ENCODE measurements at places on chromosomes 4 and X. TPM values are rescaled to one million over a fixed set of nuclear protein-coding genes. Genes with fewer than 3 reads are reported as not detected.

Gene CCSER1
- total RNA-seq = 2.6 TPM

Gene PCDH7
- total RNA-seq = 1.4 TPM

Gene CRMP1
- total RNA-seq = not detected

Gene IL15
- 0.65 TPM for total RNA-seq

Gene MORC4
- total RNA-seq = 12.6 TPM

Gene TEX13B
- total RNA-seq = not detected
